ENCODE measurements at places on chromosomes 4 and X.
A peak's percentile ranks its signal among the peaks of the same experiment; 100 is the strongest.

GRCh38 chr4:113884655-113885054 lies 94.8 kb downstream of the ARSJ start:
- DNase-seq = no peak

GRCh38 chr4:113740857-113741379 lies 20.6 kb downstream of the CAMK2D start:
- no peak for DNase-seq

DNA sequence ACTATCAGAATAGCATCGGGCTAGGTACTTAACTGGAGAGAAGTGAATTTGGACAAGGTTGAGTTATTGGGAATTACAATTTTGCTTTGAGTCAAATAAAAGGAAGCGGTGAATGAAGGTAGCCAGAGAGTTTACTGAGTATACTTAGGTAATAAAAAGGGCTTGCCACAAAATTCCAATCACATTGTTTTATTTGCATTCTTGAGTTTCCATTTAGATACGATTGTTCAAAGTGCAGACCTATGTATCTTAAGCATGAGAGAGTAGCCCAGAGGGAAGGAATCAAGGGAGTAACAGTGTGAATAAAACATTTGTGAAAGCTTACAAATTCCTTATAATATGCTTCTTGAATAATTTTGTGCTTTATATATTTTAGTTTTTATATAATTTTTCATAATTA lies 102.5 kb upstream of the NDST4 start:
- DNase-seq = no peak

DNA sequence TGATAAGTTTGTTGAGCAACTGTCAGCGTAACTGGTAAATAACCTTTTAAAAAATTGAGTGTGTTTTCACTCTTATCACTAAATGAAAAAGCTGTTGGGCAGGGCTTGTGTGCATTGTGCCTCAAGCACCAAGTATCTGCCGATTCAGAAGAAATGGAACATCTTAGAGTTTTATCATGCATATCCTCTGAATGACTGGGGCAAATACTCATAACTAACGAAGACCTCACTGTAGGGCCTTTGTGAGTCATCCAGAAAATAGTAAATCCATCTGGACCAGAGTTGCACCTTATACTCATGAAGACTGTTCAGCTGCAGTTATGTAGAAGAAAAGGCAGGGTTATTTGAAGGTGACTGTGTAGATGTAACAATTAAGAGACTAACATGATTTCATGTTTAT lies 222.1 kb downstream of the CAMK2D start:
- peak; percentile 57 for DNase-seq

GRCh38 chr4:19380600-19380999 lies 871.1 kb upstream of the SLIT2 start:
- no peak for DNase-seq

GRCh38 chr4:104206784-104207183 lies 287.9 kb downstream of the CXXC4 start:
- no peak for DNase-seq

DNA sequence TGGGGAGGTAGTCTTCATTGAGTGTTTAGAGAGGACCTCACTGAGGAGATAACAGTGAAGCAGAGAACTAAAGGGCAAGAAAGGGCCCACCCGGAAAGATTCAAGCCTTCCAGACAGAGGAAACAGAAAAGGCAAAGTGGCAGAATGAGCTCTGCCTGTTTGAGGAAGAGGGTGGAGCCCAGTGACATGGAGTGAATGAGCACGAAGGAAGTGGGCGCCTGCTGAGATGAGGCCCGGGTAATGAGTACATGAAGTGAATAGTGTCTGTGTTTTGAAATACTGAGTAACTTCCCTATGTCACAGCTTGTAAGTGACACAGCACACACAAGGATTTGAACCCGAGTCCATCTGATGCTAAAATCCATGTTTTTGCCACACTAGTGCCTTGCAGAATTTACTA lies 32.5 kb upstream of the TLR2 start:
- peak; percentile 32 for DNase-seq

DNA sequence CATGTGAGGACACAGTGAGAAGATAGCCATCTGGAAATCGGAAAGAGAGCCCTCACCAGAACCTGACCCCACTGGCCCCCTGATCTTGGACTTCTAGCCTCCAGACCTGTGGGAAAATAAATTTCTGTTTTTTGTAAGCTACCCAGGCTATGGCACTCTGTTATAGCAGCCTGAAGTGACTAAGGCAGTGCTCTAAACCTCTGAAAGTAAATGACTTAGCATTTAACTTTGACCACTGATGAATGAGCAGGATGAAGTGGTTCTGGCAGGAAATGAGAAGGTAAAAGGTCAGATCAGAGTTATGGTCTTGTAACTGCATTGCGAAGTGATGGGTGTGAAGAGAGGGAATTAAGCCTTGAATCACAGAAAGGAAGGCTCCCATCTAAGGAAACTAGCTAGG lies 17.0 kb downstream of the GPAT3 start:
- DNase-seq = peak; percentile 98

DNA sequence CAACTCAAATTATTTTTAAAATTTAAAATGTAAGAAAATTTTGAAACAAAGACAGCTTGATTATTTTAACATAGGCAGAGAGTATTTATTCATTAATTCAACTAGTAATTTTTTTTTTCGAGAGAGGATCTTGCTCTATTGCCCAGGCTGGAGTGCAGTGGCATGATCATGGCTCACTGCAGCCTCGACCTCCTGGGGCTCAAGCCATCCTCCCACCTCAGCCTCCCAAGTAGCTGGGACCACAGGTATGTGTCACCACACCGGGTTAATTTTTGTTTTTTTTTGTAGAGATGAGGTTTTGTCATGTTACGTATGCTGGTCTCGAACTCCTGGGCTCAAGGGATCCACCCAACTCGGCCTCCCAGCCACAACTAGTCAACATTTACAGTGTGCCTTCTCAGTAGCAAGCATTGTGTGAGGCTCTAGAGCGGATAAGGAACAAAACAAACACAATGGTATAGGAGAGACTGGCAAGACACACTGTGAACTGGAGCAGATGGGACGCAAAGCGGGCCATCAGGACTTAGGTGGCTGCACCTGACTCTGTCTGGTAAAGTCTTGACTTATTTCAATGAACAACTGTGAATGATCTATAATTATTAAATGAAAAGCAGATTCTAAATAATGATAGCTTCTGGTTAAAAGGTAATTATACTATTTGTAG lies 21.6 kb downstream of the SETD7 start:
- no peak for DNase-seq

DNA sequence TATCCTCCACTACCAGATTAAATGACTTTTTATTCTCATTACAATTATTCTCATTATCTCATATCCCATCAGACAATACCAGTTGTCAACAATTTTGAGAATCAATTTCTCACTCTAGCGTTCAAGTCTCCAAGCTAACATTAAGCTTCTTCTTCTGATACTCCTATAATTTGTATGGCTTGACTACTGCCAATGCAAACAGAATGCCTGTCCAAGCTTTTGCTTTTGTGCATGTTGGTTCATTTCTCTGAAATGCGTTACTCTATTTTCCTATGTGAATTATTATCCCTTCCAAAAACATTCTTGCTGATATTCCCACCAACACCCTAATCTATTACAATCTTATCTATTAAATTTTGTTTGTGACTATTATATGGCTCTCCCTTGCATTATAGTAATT lies 1602.3 kb downstream of the C4orf33 start:
- DNase-seq = no peak

DNA sequence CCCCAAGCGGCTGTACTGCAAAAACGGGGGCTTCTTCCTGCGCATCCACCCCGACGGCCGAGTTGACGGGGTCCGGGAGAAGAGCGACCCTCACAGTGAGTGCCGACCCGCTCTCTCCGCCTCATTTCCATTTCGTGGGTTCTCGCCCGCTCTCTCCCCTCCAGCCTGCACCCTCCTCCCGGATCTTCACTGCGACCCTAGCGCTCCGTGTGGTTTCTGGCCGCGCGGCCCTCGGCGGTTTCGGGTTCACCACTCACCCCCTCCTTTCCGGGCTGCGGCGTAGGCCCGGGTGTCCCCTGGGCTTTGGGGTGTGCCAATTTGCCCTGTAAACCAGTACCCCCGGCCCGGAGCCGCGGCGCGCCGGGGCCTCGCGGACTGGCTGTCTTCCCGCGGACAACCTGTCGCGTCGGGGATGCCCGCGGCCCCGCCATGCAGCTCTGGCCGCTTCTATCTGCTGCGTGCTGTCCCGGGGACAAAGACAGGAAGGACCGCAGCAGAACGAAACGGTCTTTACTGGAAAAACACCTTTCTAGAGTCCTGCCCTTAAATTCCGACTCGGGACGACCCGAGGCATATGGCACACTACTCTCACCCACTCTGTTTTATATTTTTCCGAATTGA lies 737 bp downstream of the FGF2 start:
- no peak for DNase-seq

- no peak for DNase-seq
Measured at GRCh38 chr4:165873298-165874071, 448 bp downstream of the TLL1 start.
